ENCODE measurements at places on chromosomes 2 and 18.

- DNase-seq: peak; percentile 86
Observed at GRCh38 chr2:173119069-173119807, 43.6 kb downstream of the MAP3K20 start.

DNA sequence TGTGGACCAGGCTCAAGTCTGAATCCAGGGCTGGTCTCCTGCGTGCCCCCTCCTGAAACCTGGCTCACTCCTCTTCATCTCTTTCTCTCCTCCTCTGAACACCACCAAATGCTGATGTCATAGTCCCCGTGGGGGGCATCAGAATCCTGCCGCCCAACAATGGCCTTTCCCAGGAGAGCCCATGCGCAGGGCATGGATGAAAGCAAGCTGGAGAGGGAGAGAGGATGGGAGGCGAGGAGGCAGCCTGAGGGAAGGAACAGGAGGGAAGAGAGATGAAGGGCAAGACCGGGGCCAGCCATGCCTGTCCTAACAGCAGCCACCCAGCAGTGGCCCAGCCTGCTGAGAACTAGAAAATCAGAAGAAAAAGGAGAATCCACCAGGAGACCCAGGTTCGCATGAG lies 22.3 kb upstream of the LPIN1 start:
- no peak for DNase-seq

- DNase-seq: no peak
Observed at GRCh38 chr2:38771632-38772031, 6.4 kb upstream of the GEMIN6 start.

DNA sequence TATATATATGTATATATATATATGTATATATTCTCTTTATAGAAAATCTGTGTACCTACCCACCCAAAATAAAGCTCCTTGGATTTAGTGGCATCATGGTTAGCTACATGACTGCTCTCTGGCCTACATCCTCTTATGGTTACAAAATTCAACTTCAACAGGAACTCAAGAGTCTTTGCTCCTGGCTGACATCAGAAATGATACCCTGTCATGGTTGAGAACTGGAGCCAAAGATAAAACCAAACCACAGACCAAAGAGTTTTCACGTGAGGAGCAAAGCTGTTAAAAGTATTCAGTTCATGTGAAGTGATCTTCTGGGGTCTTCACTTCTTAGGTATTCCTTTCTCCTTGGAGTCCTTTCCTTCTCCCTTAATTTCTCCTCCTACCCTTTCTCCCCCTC lies 476.3 kb downstream of the SOX11 start:
- DNase-seq: no peak

- DNase-seq: peak; percentile 36
Observed at GRCh38 chr2:72112981-72113846, 34.4 kb downstream of the CYP26B1 start.

GRCh38 chr18:79955302-79956075 lies 4.0 kb upstream of the SLC66A2 start:
- DNase-seq: peak; percentile 53

- DNase-seq: no peak
Observed at GRCh38 chr2:128486640-128487375, 168.1 kb upstream of the HS6ST1 start.

DNA sequence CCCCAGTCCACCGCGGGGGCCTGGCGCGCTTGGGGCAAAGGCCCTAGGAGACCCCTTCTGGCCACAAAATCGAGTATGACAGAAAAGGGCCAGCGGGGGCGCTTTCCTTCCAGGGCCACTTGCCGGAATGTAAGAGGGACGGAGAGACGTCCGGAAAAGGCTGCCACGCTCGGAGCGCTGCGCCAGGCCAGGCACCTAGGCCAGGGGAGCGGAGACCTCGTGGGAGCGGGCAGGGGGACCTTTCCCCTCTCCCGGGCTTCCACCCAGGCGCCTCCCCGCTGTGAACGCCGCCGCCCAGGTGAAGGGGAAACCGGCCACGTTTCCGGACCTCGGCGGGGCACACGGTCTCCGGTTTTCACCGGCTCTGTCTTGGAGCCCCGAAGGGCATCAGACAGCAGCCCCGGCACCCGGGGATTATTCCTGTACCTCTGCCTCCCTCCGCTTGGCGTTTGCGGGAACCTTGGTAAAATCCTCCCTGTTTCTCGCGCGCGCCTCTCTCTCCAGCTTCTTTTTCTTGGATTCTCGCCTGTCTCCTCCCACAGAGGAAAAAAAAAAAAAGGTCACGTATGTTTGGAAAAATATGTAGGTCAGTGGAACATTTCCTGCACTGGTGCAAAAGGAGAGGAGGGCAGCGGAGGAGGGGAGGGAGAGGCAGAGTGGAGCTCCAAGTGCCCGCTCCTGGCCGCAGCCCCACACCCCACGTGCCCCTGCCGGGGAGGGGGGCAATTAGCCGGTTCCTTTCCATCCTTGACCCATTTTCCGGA lies 1.2 kb upstream of the NPAS2 start:
- peak; percentile 85 for DNase-seq

GRCh38 chr2:132979339-132980093 lies 309.5 kb upstream of the LYPD1 start:
- no peak for DNase-seq

- no peak for DNase-seq
Observed at GRCh38 chr2:11292464-11293255, 51.8 kb downstream of the ROCK2 start.

DNA sequence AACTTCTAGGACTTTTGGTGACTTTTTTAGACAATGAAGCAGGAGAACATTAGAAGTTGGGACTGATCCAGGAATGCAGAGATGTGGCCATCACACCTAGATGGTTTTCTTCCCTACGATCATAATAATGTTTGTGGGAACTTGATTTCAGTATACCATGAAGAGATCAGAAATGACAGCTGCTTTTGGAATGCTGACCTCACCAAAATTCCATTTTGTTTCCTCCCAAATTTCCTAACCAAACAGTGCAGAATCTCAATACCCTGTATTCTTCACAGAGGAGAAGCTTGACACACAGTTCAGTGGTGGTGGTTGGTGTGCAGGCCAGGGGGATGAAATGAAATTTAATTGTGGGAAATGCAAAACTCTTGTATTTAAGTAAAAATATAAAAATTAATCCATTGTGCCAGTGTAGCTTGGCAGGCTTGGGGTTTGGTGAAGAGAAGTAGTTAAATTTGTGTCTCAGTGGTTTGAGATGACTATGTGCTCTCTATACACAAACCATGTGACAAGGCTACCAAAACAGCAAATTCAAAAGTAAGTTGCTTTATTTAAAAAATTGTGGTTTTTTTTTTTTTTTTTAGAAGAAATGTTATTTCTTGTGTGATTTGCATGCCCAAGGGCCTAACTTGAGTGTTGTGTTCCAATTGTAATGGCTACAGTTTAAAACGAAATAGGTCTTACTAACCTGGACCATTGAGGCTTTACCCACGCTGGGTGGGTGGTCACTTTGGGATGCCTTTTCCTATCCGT lies 252.4 kb downstream of the LPIN1 start:
- DNase-seq: no peak

- DNase-seq: no peak
Observed at GRCh38 chr2:64525317-64525613, 1.1 kb downstream of the AFTPH start.

GRCh38 chr2:30230497-30231211 lies 680 bp upstream of the LBH start:
- peak; percentile 71 for DNase-seq

DNA sequence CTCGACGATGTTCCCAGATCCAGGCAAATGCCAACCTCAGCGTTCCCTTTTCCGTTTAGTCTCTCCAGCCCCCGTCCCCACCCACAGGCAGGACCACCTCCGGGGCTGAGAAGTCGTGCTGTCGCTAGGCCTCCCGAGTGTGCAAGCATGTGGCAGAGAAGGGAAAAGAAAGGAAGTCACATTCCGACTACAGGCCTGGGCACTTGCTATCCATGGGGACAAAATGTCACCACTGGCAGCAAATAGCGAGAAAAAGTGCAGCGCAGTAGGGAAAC lies 420 bp downstream of the PIGN start:
- DNase-seq: peak; percentile 62

DNA sequence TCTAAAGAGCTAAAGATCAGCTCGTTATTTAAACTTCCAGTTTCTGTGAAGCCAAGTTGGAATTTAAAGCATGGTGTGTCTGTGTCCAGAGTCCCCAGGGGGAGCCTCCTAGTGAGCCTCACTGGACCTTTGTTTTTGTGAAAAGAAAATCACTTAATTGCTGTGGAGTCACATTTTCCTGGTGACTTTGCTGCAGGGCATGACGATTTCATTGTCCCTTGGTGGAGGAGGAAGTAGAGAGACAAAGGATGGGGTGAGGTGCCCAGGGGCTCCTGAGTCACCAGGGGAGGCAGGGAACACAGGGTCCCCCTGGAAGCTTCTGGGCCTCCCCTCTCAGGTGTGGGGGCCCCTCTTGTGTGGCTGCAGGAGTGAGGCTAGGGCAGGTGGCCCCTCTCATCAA lies 19.7 kb downstream of the ATP6V1C2 start:
- DNase-seq: no peak

DNA sequence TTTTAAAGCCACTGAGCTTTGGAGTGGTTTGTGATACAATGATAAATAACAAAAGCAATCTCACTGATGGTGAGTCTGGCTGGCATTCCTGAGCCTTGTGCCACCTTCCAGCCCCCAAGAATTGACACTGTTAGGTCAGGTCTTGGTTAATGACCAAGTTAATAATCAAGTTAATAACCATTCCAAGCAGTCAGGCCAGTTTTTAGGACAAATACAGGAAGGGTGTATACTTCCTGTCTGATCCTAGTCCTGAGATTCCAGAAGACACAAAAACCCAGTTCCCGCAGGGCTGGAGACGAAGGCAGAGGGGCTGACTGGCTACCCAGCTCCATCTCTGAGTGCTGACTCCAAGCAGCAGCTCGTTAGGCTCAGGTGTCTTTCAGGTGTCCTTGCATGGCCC lies 74.6 kb upstream of the LAPTM4A start:
- no peak for DNase-seq
